Stimulated activated CD4-positive, alpha-beta T cell treated with anti-CD3 and anti-CD28 coated beads, TNF-alpha, amount 100 ng/mL, for 48 hours (primary cell): ENCODE measurements at places on chromosomes 16 and 17.
A peak's percentile ranks its signal among the peaks of the same experiment; 100 is the strongest.

DNA sequence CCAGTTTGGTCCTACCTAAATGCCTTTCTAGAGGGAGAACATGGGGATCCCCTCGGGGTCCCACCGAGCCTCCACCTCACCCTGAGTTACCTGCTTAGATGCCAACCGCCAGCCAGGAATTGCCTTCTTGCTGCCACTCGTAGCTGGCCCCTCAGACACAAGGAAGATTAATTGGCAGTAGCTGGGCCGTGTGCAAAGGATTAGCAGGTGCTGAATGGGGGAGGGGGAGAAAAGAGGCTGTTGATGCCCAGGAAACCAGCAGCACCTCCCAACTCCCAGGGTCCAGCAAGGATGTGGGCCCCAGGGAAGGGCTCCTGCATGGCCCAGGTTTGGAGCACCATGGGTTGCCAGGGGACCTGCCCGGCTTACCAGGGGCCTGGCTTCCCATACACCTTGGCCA, at the start of gene CNGB1:
TSS of gene CNGB1 (minus strand) at position 159 of the 400 bp plus-strand sequence. CDS start 3,842 bp downstream, outside the sequence.
- no peak for DNase-seq

DNA sequence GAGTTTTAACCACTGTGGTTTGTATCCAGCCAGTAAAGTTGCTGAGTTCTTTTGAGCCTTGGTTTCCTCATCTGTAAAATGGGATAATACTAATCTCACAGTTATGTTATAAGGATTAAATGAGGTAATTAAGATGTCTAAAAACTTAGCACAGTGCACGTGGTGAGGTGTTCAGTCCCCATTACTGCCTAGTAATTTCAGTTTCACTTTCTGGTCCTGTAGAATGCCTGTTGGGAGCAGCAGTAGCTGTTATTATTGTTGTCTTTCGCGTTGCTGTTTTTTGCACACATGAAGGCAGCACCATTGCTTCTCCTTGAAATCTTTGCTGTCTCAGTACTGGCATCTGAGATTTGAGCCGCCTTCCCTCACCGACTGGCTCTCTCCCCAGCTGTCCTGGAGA, 182.4 kb downstream of the DNAH9 start:
- no peak for DNase-seq

GRCh38 chr16:77300256-77300655, 101.0 kb downstream of the SYCE1L start:
- DNase-seq, result no peak

GRCh38 chr17:27532269-27533263, 76.3 kb downstream of the KSR1 start:
- no peak for DNase-seq

DNA sequence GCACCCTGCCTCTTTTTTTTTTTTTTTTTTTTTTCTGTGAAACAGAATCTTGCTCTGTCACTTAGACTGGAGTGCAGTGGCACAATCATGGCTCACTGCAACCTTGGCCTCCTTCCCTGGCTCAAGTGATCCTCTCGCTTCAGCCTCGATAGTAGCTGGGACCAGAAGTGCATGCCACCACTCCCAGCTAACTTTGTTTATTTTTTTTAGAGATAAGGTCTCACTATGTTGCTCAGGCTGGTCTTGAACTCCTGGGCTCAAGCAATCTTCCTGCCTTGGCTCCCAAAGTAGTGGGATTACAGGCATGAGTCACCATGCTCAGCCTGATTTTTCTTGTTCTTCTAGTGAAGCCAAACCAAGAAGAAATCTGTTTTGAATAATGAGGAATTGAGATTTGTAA, 25.0 kb downstream of the CDK12 start:
- DNase-seq, result no peak

DNA sequence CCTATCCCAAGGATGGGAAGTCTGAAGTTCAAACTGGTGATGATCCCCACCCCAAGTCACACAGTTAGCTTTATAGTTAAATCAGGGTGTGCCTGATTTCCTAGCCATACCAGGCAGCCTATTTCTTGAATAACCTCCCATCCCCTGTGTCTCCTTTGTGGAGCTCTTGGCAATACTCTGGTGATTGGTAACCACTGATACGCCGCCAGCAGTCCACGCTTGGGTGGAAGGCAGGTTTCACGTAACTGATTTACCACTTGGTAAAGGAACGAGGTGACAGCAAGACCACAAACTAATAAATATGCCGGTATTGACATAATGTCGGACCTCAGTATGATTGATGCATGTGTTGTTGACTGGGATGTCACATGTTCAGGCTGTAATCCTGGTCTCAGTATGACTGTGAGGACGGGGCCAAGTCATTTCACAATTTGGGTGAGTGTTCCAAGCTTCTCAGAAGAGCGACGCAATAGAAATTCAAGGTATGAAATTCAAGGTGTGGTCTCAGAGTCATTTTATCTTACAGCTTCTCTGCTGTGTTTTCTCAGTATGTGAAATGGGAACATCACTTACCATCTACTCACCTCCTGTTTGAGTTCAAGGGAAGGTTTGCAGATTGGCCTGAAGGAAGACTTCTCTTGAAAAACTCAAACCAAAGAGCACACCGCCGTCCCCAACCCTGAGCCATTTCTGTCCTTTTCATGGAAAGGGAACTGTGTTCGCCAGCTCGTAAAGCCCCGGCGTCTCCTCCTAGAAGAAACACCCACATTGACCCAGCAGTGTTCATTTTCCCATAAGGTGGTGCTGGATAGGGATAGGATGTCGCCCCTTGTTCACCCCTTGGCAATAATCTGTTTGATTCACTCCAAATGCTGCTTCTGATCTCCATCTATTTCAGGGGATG, 678.9 kb downstream of the WWOX start:
- DNase-seq, result peak; percentile 39

DNA sequence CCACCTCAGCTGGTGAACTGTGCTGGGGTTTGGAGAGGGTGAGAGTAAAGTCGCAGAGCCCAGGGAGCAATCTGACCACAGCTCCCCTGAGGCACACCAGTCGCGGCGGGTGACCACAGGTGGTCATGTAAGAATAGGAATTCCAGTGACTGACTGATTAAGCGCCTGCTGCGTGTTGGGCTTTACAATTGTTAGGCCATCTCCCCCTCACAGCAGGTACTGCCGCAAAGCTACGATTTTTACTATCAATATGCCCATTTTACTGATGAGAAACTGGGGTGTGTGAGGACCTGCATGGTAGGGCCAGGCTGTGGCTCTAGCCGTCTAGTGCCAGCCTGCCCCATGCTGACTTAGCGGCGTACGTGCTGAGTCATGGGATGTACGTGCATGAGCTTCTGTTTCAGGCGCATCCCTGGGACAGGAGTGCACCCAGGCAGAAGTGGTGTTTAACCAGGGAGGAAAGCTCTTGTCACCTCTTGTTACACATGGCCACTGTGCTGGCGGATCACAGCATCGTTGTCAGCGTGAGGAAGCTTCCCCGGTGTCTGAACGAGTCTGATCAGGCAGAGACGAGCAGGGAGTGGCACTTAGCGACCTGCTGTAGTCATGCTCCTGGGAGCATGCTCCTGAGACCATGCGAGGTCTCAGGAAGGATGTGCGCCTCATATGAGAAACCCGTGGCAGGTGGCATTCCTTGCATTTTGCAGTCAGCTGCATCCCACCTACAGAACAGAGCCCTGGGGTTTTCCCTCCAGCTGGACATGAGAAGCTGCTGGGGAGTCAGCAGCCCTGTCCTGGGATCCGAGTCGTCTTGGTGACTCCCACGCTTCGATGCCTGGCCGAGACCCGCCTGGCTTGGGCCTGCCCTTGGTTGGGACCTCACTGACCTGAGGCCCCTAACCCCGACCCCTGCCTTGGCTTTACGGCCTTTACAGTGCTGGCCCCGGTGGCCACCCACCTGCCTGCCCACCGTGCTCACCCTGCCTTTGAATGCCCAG, 163.7 kb upstream of the CHMP6 start:
- DNase-seq, result no peak

DNA sequence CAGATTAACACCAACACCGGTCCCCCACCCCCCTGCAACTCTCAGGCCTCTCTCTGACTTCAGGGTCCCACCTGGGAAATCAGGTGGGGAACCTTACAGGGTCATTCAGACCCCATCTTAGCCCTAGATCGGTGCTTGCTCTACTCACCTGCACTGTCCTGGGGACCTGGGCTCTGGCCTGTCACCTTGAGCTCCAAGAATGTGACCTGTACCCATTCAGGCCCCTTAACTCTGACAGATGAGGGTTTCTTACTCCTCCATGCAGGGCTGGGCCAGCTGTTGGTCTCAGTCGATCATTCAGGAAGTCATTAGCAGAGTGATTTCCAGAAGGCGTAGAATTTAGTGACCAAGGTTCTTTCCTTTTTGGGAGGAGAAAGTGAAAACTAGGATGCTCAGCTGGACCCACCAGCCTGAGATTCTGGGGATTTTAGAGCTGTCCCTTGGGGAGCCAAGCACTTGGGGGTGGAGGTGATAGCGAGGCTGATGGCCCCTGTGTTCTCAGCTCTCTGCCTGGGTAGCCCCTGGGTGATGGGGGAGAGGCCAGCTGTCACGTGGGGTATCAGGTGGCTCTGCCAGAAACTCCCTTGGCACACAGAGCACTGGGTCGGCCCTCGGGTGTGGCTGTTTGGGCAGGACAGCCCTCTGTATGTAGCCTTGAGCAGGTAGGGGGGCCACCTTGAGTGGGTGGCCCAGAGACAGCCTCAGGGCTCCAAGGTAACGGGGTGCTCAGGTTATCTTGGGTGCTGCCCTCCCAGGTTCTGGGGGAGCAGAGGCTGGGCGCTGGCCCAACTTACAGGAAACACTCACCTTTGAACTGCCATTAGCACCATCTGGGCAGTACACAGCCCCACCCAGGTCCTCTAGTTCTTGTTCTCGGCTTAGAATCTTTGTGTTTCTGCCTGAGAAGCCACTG, 724 bp downstream of the MVP start:
- no peak for DNase-seq

- no peak for DNase-seq
Measured at GRCh38 chr16:16780588-16780987, 401.6 kb downstream of the NPIPA7 start.
